ENCODE measurements at places on chromosomes 16 and 17.
A peak's percentile ranks its signal among the peaks of the same experiment; 100 is the strongest.

GRCh38 chr16:69013991-69014390 lies 91.5 kb upstream of the HAS3 start:
- DNase-seq, result no peak

DNA sequence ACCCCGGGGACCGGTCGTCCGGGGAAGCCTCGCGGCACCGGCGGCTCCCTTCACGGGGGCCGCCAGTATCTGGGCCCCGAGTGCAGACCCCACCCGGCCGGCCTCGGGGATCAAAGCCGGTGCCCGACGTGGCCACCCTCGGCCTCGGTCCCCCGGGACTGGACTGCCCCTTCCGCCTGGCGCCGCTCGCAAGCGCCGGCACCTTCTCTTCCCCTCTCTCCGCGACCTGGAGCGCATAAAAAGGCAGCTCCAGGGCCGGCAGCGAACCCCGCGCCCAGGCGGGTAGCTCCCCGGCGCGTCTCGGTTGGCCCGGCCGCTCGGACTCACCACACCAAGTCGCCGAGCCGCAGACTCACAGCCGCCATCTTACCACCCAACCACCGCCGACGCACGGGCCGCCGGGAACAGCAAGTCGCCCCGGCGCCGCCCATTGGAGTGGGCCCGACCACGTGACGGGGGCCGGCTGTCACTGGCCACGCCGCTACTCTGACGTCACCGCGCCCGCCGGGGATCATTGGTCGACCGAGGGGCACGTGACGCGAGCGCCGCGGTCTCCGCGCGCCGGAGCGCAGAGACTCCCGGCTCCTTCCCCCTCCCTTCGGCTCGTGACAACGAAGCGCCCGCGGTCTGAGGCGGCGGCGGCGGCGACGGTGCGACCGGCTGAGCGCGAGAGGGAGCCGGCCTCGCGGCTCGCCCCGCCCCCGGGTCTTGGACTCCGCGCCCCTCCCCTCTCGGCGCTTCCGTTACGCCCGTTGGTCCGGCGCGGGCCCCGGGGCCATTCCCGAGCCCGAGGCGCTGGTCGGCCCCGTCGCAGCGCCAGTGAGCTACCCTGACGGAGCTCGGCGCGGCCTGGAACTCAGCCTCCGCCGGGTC lies at the start of the genes GLYR1 and UBN1:
GLYR1 (minus strand) TSS at position 388 of the 873 bp plus-strand sequence; CDS start at position 365, 23 bp downstream.
UBN1 (plus strand) TSS at position 581 of the 873 bp plus-strand sequence. CDS start 5,437 bp downstream, outside the sequence.
- peak; percentile 89 for DNase-seq

DNA sequence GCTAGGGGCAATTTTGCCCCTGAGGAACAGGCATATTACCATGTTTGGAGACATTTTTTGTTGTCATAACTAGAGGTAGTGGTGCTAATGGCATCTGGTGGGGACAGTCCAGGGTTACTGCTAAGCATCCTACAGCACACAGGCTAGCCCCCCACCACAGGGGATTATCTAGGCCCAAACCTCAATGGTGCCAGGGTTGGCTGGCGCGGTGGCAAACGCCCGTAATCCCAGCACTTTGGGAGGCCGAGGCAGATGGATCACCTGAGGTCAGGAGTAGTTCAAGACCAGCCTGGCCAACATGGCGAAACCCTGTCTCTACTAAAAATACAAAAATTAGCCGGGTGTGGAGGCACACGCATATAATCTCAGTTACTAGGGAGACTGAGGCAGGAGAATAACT lies 15.2 kb downstream of the C1QTNF1 start:
- DNase-seq, result no peak

DNA sequence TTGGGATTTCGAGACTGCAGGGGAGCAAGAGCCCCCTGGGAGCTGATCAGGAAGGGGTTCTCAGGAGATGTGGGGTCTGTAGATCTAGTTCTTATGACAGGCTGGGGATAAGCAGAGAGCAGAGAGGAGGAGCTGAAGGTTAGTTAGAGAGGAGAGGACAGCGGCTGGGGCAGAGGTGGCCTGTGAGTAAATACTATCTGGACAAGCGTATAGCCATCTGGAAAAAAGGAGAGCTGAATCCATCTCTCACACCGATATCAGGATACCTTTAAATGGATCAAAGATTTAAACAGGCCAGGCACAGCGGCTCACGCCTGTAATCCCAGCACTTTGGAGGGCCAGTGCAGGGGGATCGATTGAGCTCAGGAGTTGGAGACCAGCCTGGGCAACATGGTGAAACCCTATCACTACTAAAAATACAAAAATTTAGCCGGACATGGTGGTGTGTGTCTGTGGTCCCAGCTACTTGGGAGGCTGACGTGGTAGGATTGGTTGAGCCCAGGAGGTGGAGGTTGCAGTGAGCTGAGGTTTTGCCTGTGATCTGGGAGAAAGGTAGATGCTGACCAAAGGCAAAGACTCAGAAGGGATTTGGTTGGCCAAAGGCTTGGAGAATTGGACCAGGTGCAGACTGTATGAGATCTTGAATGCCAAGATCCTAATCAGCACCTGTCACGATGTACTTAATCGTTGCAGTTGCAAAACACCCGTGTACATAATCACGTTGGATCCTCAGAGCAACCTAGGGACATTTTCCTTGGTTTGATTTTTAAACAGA lies 18.9 kb upstream of the SLC25A19 start:
- no peak for DNase-seq

- DNase-seq, result no peak
Measured at GRCh38 chr17:33082529-33083173, 91.0 kb downstream of the SPACA3 start.

GRCh38 chr17:43832168-43832975 lies 574 bp downstream of the MPP3 start:
- DNase-seq, result no peak

DNA sequence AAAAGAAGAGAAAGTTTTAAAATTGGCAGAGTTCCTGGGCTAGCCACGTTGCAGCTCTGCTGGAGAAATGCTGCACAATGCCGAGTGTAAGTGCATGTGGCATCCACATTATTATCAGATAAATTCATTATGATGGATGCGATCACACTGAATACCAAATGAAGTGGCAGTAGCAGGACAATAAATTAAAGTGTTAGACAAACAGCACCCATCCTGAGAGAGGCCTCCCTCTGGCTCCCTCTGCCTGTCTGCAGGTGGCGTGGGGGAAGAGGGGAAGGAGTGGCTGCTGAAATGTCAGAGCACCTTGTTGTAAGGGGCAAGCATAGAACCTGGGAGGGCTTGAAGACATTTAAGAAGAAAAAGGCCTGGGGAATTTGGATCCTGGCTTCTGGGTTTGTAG lies 324.1 kb downstream of the HAPSTR1 start:
- DNase-seq, result no peak

DNA sequence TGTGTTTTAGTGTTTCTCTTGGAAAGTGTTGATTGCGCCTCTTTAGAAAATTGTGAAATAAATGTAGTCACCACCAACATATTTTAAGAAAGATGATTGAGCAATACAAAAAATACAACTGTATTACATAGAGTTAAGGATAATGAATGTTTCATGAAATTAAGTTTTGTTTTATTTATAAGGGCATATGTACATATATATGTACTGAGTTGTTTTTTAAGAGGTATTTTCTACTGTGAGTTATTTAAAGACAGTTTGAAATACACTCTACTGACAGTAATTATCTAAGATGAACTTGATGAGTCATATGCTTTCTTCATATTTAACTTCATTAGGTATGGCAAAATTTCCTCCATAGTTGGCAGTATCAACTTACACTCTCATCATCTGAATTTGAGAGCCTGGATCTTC lies 411.7 kb downstream of the HS3ST3B1 start:
- DNase-seq, result no peak

DNA sequence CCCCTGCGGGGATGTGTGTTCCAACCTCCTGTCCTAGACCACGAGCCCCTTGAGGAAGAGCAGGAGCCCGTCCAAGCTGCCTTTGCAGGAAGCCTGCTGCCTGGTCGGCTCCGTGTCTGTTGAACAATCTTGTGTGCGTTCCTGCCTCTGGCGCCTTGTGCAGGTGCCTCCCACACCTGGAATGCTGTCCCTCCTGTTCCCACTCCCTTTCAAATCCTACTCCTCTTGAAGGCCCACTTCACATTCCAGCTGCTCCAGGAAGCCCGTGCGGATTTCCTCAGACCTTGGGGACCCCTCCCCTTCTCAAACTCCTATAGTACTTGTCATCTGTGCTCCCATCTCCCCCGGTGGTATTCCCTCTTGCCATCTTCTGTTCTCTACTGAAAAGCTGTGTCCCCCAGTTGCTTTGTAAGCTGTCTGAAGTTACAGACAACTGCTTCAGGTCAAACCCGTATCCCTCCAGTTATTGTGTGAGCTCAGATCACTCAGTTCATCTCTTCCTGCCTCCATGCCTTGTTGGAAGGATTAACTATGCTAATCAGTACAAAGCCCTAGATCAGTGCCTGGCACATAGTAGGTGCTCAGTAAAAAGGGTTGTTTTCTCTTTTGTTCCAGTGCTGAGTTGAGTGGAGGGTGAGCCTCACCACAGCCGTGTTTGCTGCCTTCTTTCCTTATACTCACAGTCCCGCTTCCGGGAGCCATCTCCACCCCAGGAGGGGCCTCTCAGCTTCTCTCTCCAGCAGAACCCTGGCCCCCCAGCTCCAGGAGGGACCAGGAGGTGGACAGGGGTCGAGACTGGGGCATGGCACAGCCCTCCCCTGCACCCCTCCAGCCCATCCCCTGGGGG lies 241.8 kb upstream of the CIBAR2 start:
- no peak for DNase-seq

- no peak for DNase-seq
Measured at GRCh38 chr16:17277981-17278381, 192.8 kb downstream of the XYLT1 start.

DNA sequence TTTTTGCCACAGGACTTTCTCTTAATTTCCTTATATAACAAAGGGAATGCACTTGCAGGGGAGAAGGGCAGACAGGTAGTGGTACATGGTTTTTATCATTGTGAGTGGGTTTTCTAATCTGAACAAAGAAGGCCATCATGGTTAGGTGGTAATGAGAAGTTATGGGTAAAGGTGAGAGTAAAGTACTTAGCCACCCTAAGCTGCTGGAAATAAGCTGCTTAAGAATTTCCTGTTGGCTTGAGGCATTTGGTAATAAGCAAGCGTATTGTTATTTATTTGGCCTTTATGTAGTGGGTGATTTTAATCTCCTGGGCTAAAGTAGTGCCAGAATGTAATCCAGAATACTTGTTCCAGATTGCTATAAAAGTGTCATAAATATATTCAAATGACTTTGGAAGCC lies 27.1 kb downstream of the TAC4 start:
- DNase-seq, result no peak

GRCh38 chr16:25988084-25988483 lies 296.3 kb downstream of the HS3ST4 start:
- no peak for DNase-seq

GRCh38 chr17:17440010-17440843 lies 36.6 kb upstream of the MED9 start:
- no peak for DNase-seq

- DNase-seq, result no peak
Measured at GRCh38 chr17:7220593-7221277, 997 bp downstream of the ACADVL start.

DNA sequence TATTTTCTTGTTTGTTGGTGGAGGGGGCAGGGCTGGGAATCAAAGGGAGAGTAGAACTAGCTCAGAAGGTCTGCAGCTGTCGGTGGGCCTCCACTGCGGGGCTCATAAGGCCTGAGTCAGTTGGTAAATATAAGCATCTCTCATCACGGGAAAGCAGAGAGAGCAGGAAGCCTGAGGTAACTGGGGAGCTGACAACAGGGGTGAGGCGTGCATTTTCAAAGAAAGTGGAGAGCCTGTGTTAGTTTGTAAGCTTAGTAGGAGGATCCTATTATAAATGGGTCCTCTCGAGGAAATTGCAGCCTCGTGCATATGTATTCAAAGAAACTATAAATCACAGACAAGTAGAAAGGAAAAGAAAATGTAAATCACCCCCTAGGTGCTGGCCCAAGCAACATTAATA lies 221.0 kb upstream of the CDH13 start:
- no peak for DNase-seq

- DNase-seq, result no peak
Measured at GRCh38 chr17:40615068-40615840, 32.4 kb downstream of the SMARCE1 start.

DNA sequence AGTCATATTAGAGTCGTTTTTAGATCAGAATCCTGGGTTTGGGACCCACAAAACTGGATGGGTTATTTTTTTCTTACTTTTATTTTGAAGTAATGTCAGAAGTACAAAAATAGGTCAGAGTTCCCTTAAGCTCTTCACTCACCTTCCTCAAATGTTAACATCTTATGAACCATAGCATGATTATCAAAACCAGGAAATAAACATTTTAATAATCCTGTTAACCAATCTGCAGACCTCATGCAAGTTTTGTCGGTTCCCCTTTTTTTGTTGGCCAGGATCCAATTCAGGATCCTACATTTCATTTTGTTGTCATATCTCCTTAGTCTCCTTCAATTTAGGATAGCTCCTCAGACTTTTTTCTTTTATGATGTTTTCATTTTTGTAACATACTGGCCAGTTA lies 162.0 kb downstream of the CHD9 start:
- DNase-seq, result no peak

DNA sequence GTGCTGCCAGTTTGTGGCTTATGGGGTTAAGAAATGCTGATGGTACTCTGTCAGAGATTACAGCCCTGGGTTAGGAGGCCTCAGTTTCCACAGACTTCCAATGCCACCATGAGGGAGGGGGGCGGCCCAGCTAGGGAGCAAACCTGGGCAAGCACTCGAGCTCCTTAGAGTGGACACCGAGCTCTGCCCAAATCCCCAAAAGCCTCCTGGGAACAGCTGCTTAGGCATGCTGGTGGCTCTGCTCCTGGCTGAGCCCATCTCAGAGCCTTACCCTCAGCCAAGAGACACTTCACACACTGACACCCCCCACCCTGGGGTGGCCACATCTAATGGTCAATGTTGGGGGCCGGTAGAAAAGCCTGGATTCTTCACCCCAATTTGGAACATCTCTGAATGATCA lies 66.1 kb downstream of the C16orf78 start:
- no peak for DNase-seq

GRCh38 chr16:85515830-85516397 lies 97.2 kb upstream of the GSE1 start:
- DNase-seq, result no peak

- DNase-seq, result peak; percentile 79
Measured at GRCh38 chr16:77298418-77299360, 99.5 kb downstream of the SYCE1L start.

- no peak for DNase-seq
Measured at GRCh38 chr16:11520442-11520841, 66.3 kb downstream of the LITAF start.

GRCh38 chr16:87240211-87241136 lies 76.7 kb downstream of the C16orf95 start:
- no peak for DNase-seq

DNA sequence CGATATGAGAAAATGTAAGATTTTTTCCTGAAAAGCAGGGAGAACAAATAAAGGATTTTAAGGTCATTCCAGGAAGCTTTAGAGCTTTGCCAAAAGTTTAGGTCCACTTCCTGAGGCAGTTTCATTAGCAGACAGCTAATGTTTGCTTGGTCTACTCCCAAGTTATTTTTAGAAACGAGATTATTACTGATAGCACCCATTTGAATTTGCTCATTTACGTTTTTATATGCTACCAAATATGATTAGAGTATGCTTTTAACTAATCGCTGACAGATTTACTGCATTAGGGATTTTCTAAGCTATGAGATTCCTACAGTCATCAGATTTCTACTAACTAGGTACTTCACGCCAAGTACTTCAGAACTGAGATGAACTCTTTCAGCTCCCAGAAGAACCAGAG lies 98.1 kb downstream of the WNT3 start:
- no peak for DNase-seq

All from smooth muscle cell of the brain vasculature (primary cell).